ENCODE measurements at places on chromosomes 7 and 10.

DNA sequence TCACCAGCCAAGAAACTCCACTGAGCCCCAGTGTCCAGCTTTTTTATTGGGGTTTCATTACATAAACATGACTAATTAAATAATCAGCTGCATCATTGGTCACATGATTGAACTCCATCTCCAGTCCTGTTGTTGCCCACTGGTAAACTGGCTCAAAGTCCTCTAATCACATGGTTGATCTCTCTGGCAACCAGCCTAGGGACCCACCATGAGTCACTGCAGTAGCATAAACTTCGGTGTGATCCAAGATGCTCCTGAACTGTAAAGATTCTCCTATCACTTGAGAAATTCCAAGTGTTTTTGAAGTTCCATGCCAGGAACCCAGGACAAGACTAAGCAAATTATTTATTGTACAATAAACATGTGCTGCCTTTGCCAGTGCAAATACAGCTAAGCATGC is 130.4 kb upstream of the AUTS2 start:
- no peak for DNase-seq

- no peak for DNase-seq
Measured at GRCh38 chr7:65938336-65938895, 43.6 kb downstream of the GUSB start.

DNA sequence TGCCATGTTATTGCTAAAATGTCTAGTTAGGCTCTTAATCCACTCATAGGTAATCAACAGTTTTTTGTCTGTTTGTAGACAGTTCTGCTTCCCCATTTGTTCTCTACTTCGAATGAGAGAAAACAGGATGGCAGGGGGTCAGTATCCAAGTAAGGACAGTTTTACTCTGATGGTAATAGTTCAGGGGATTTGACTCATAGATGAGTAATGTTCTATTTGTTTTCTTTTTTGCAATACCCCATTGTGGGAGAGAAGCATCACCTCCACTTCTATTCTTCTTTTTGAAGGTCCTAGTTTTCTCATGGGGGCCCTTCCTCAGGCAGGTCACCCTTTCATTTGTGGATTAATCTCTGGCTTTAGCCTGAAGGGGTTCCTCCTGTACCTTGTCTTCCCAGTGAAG is 13.9 kb downstream of the PCLO start:
- DNase-seq: no peak

DNA sequence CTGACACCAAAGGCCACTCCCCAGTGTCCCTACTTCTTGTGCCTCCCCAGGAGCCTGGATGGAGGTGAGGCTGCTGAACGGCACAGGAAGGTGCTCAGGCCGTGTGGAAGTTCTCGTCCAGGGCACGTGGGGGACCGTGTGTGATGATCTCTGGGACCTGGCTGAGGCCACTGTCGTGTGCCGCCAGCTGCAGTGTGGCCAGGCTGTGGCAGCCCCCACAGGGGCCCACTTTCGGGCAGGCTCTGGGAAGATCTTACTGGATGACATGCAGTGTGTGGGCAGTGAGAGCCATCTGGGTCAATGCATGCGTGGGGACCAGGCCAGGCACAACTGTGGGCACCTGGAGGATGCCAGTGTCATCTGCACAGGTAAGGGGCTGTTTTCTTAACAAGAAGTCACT is 57.0 kb upstream of the C10orf120 start:
- no peak for DNase-seq

DNA sequence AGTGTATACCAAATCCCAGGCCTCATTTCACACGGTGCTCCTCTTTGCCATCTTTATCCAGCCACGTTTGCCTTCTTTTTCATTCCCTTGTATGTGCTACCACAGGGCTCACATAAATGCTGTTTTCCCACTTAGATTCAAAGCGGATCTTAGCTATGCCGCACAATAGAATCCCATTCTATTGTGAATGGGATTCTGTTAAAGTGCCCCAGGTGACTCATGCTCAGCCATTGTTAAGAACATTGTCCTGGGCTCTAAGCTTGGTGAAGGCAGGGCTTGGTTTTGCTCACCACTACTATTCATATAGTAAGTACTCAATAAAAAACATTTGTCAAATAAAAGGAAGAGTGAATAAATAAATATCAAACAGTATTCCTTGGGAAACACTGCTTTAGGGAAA is 72.3 kb upstream of the PHYHIPL start:
- DNase-seq: no peak

DNA sequence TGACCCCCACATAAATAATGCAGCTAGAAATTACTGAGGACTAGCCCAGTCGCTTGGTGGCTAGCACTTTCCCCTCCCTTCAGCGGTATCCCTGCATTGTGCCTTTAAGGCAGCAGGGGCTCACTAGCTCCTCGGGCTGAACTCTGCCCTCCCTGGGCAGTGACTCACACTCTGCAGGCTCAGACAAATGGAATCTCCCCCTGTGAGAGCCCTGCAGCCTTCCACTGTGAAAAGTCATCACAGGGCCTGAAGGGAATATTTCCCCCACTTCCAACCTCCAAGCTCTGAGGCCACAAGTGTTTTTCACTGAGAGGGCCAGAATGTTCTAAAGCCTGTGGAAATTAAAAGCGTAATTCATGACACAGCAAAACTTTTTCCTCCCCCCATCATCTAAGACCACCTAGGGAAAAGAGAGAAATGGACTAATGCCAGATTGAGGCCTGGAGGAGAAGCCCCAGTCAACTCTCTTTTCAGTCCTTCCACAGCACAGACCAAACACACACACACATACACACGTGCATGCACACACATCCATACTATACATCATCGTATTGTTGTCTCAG is 93.6 kb upstream of the COL1A2 start:
- DNase-seq: no peak

DNA sequence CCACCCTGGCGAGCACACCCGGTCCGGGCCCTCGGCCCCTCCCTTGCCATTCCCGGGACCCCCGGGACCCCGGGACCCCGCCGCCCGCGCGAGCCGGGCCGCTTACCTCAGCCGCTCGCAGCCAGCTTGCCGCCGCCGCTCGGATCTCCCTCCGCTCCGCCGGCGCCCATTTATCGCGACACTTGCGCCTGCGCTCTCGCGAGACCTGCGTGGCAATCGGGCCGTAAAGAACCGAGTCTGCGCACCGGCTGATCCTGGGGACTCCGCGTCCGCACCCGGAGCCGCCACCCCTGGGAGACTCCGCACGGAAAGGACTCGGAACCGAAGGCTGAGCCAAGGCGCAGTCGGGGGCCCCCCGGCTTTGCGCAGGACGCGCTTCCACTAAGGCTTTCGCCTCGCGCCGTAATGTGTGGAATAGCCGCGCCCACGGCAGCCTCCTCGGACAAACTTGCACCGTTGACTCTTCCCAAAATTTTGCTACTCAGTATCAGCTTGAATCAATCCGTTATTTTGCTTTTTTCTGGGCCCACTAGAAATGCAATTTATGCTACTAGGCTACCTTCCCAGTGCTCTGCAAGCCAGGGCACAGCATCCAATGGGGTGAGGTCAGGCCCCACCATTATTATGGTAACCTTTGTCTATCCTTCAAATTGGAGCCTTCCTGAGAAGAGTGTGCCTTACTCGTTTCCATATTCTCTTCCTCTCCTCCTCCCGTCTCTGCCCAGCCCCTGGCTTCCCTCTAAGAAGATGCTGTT is at the start of gene MAD1L1:
MAD1L1 (minus strand) TSS at position 180 of the 755 bp plus-strand sequence. CDS start 2,812 bp downstream, outside the sequence.
- DNase-seq: peak; percentile 66

DNA sequence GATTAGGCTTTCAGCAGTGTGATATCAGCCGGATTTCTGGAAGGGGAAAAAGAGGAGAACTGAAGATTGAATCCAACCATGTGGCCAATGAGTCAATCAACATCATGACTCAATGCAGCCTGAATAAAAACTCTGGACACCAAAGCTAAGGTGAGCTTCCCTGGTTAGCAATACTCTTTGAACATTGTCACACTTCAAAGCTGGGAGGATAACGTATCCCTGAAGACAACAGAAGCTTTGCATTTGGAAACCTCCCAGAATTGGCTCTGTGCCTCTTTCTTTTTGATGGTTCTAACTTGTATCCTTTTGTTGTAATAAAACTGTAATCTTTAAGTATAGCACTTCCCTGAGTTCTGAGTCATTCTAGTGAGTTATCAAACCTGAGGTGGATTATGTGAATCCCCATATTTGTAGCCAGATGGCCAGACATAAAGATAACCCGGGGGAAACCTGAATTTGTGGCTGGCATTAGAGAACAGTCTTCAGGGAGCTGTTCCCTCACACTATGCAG is 284.4 kb downstream of the IPMK start:
- DNase-seq: no peak

DNA sequence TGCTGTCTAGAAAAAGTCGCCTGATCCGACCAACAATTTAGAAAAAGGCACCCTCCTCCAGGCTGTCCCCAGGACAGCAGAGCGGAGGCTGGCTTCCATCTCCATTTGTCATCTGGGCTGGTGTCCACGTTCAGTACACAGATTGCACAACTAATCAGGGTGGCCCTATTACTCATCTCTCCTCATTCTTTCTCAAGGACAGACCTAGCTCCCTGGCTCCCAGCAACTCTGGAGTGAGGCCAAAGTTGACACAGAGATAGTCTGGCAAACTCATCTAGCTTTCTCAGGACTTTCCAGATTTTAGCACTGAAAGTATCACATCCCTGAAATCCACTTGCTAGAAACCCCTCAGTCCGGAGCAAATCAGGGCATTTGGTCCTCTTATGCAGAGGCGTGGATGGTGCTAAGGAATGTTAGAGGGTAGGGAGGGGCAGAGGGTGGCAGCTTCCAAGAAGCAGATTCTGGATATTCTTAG is 75.1 kb downstream of the DNAH11 start:
- DNase-seq: no peak

- no peak for DNase-seq
Measured at GRCh38 chr7:42493436-42494198, 256.6 kb upstream of the GLI3 start.

DNA sequence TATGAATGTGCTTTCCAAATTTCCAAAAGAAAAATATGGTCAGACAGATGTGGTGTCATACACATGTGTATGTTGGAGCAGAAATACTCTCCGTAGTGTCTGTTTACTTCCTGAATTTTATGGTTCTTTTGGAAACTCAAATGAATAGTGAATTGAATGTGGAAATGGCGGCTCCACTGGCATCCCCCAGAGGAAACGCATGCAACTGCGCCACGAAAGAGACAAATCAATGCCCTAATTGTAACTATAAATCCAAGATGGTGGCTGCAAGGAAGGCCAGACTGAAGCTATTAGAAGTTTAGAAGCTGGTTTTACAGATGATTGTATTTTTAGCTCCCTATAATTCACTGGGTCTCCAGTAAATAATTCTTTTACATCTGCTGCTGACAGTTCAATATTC is 246.7 kb downstream of the FGFR2 start:
- DNase-seq: no peak

- no peak for DNase-seq
Measured at GRCh38 chr7:155834486-155835048, 22.3 kb upstream of the SHH start.

DNA sequence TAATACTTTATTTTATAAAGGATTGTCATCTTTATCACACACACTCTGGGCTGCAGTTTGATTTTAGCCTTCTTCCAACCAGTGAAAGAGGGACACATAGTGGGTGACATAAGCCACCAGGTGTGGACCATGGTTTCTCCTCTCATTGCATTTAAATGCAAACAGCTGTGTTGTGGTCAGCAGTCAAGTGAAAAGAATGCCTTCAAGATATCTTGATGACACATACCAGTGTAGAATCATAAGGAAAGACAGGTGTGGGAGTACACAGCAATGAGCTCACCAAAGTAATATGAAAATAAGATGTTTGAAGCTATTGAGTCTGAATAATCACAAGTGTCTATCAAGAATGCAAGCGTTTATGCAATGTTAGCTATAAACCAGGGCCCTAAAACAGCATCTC is 580.0 kb downstream of the XPNPEP1 start:
- no peak for DNase-seq

GRCh38 chr7:156656598-156656997 is 16.0 kb downstream of the RNF32 start:
- no peak for DNase-seq

DNA sequence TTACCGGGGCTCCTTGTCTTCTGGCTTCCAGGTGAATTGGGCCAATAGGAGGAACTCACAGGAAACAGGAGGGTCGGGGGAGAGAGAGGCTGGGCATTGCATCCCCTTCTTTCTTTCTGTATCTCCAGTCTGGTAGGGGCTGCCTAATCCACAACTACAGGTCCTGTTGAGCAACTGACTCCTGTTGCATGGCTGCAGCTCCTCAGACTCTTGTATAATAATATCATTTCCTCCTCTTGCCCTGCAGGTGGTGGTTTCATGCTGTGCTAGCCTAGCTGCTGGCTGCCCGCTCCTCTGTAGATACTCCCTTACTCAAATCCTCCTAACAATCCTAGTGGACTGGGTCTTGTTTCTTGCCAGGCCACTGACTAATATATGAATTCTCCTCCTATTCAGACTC is 276.5 kb upstream of the SMIM30 start:
- no peak for DNase-seq

DNA sequence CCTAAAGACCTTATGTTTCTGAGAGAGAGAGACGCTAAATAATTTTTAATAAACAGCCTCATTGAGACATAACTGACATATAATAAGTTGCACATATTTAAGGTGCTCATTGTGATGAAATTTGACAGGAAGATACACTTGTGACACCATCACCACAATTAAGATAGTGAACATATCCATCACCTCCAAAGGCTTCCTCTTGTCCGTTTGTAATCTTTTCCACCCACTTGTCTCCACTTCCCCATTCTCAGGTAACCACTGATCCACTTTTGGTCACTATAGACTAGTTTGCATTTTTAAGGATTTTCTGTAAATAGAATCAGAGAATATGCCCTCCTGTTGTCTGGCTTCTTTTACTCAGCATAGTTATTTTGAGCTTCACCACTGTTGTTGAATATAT is 195.1 kb upstream of the WDR11 start:
- no peak for DNase-seq

DNA sequence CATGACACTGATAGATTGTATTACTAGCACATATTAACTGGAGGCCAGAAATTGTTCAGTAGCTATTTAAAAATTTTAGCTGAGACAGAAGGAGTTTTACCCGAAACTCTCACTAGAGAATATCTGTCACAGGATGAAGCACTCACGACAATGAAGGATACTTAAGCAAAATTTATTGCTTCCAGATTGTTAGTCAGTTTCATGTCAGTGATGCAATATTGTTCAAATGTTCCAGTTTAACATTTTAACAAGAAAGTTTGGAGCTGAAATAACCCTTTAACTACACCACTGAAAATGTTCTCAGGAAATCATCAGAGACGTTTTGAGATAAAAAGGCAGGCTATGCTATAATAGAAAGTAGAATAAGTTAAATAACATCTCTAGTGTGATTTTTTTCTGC is 15.0 kb upstream of the CADPS2 start:
- DNase-seq: no peak

DNA sequence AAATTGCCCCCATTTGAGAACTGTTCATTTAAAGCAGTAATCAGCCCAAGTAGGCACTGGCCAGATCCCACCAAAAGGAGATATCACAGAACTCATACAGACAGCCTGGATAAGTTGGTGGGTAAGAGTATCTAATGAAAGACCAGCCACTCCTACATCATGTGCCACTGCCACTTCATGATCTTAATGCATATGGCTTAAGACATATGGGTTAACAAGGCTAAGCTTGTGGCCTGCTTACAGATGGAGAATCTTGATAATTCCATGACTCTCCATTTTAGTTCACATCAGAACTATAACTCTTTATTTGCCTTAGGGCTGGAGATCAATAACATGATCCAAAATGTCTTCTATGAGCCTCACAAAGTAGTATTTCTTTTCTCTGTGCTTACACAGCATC is 6.8 kb upstream of the IFIT1B start:
- no peak for DNase-seq

Measured in stimulated activated CD8-positive, alpha-beta memory T cell treated with anti-CD3 and anti-CD28 coated beads, Interleukin-4, amount 100 ng/mL, for 4 hours (primary cell).